ENCODE measurements at places on chromosomes 7 and 10.

DNA sequence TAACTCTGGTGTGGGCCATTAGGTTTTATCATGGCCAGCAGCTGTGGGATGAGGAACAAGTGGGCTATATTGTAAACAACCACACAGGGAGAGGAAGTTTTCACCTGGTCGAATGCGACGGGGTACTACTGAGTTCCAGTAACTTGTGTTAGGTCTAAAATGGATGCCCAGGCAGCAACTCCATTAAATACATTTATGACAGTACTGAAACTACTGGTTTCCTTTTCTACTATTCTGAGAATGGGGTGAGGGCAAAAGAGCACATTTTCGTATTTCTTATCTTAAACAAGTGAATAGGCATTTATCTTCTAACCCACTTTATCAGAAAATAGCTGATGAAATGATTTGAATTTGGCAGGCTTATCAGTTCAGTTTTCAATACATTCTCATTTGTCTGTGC, 109.7 kb downstream of the C1GALT1 start:
- no peak for DNase-seq

- no peak for DNase-seq
Observed at GRCh38 chr10:32104181-32104580, 48.0 kb upstream of the KIF5B start.

DNA sequence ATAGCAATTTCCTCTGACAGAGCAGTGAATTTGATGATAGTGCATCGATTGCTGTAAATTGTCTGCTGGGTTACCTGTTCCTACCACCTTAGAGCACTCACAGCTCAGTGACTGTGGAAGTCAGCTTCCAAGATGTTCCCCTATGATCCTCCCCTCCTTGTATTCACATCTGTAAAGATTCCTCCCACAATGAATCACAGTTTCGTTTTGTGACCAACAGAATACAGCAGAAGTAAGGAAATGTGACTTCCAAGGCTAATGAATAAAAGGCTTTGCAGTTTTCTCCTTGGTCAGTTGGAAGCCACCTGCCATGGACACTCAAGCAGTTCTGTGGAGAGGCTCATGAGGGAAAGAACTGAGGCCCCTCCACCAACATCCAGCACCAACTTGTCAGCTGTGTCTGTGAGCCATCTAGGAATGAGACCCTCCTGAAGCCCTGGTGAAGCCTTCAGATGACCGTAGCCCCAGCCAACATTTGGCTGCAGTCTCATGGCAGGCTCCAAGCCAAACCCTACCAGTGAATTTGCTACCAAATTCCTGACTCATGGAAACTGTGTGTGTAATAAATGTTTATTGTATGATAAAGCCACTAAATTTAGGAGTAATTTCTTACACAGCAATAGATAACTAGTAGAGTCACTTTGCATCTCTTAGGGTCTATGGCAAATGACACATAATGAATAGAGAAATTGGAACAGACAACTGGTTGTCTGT, 309.5 kb upstream of the NPVF start:
- DNase-seq = no peak

DNA sequence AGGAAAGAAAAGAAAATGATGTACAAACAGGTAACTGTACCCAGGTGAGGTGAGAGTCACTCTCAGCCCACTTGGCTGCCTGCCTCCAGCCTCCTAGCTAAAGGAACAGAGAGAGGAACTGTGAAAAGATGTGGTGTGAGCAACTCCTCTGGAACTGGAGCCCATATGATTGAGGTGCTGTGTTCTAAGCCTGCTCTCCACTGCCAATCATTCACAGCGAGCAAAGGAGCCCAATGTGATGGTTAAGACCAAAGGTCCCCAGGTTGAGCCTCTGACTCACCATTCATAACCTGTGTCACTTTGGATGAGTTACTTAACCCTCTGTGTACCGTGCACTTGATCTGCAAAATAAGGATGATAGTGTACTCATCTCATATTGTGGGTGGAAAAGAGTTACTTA, 868.1 kb upstream of the AUTS2 start:
- DNase-seq = no peak

DNA sequence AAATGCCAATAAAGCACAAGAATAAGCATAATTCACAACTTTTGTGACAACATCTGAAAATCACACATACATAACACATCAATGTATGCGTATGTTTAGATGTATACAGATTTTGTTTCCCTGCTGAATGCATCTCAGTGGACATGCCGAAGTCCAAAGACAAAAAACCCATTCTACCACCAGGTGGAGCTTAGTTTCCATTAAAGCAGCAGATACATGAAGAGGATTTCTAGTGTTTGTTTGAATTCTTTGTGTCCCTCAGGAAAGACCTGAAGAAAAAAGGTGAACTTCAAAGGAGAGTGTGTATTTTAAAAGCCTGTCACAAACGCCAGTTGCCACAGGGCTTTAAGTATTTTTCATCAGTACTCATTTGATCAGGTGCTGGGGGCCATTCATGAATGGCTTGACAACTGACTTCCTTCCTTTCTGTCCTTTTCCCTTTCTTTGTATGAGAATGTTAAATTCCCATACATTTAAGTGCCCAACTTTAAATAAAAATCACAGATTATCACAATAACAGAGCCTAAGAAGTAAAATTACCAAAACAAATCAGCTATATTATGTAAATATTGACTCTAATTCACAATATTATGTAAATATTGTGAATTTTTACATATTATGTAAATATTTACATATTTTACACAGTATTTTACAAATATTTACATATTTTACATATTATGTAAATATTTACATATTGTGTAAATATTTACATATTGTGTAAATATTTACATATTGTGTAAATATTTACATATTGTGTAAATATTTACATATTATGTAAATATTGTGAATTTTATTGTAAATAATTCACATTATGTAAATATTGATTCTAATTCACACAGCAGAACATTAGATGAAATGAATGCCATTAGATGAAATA, 343.0 kb downstream of the CRPPA start:
- DNase-seq = no peak

DNA sequence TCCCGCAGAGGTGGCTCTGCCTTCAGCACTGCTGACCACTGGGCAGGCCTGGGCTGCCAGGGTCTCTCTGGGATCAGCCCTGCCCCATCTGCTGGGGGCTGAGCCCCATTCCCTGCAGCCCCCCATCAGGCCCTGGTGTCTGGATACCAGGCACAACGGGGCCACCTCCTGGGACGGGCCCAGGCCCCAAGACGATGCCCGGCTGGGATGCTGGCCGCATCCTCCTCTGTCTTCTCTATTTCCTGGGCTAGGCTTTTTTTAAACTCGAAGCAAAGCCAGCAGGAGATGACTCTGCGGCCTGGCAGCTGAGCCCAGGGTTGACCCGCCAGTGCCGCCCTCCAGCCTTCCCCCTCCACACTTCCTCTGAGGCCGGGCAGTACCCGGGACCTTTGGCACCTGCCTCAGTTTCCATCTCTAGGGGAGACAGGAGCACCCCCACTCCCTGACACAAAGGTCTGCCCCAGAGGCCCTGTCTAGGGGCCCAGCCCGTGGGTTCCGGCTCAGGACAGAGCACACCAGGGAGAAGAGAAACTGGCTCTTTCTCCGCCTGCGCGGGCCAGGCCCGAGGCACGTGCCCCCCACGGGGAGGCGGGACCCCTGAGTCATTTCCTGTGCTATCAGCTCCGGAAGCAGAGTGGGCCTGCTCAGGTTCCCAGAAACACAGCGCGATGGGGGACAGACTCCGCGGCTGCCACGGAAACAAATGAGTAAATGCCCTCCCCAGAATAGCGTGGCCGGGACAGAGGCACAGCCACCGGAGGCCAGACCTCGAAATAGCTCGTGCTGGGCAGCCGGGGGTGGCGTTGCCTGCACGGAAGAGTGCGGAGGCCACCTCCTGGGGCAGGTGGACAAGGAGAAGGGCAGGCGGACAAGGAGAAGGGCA, 84.6 kb upstream of the PDGFA start:
- DNase-seq = peak; percentile 80

DNA sequence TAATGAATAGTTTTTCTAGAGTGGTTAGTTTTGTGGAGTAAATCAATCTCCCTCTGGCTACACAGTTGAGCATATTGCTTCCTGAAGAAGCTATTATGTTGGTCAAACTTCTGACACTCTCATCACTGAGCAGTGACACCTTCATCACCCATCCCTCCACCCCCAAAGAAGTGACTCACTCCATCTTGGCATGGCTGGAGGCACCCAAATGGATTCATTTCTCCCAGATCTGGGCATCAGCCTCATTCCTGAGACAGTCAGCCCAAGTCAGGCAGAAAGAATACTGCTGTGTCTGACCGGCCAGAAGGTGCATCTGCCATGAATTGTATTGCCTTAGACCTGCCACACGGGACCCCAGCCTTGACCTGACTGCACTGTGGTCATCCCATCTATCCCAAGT, 117.0 kb upstream of the HABP2 start:
- no peak for DNase-seq

DNA sequence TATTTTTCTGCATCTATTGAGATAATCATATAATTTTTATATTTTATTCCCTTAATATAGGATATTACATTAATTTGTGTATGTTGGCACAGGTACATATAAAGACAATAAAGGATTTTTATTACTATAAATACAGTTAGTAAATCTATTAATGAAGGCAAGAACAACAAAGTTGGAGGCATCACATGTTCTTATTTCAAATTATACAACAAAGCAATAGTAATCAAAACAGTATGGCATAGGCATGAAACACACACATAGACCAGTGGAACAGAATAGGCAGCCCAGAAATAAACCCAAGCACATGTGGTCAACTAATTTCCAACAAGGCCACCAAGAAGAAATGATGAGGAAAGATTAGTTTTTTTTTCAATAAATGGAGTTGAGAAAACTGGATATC, 11.2 kb downstream of the TFPI2 start:
- no peak for DNase-seq

- peak; percentile 58 for DNase-seq
Observed at GRCh38 chr7:27156508-27156898, at the start of gene HOXA7. HOXA7 (minus strand) TSS chr7:27156675; CDS start chr7:27156545, 130 bp downstream.

DNA sequence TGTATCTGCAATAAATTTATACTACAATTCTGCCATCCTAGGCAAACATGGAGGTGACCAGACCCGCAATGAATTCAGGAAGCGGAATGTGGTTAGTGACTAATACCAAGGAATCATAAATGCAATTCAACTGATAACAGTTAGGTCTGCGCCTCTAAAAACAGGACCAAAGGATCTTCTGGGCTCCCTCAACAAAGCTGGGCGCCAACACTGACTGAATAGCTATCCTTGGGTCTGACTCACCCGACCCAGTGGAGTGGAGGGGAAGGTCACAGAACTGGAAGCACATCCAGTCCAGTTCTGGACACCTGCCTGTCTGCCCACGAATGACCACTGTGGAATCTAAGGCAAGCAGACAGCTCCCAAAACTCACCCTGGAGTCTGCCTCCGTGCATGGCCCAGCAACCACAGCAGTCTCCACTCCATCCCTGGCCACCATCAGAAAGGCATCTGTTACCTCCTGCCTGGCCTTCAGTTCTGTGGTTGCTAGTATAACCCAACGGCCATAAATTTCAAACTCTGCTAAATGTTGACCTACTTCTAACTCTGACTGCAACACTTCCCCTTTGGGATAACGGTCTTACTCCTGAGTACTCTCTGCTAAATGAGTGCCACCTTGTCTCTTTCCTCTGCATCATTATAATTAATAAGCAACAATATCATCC, 43.0 kb upstream of the DLX6 start:
- DNase-seq = no peak

DNA sequence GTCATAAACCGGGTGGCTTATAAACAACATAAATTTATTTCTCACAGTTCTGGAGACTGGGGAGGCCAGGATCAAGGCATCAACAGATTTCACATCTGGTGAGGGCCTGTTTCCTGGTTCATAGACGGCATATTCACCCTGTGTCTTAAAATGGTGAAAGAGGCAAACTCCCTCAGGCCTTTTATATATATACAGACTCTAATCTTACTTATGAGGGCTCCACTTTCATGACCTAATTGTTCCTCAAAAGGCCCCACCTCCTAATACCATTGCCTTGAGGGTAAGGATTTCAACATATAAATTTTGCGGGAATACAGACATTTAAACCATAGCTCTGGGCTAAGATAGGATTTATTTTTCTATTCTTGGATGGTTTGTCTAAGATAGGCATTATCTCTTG, 187.2 kb downstream of the PPP1R3A start:
- no peak for DNase-seq

- no peak for DNase-seq
Observed at GRCh38 chr10:6482737-6483357, 97.2 kb downstream of the PRKCQ start.

GRCh38 chr10:111410740-111411139, 333.9 kb downstream of the ADRA2A start:
- DNase-seq = no peak

DNA sequence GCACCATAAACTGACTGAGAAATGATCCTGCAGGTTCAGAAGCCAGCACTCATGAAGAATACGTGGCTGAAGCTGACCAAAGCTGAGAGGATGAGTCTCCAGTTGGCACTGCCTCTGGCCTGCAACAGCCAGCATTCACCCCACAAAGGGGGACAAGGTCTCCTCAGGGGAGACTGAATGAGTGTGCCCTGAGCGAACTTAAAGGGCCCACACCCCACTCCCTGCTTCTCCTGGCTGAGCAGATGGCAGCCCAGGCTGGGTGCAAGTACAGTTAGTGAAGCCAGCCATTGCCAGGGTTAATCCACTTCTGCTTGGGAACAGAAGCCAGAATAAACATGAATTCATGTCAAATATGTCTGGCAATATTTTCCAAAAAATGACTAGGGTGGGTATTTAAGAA, 98.1 kb downstream of the PPP1R17 start:
- DNase-seq = no peak

DNA sequence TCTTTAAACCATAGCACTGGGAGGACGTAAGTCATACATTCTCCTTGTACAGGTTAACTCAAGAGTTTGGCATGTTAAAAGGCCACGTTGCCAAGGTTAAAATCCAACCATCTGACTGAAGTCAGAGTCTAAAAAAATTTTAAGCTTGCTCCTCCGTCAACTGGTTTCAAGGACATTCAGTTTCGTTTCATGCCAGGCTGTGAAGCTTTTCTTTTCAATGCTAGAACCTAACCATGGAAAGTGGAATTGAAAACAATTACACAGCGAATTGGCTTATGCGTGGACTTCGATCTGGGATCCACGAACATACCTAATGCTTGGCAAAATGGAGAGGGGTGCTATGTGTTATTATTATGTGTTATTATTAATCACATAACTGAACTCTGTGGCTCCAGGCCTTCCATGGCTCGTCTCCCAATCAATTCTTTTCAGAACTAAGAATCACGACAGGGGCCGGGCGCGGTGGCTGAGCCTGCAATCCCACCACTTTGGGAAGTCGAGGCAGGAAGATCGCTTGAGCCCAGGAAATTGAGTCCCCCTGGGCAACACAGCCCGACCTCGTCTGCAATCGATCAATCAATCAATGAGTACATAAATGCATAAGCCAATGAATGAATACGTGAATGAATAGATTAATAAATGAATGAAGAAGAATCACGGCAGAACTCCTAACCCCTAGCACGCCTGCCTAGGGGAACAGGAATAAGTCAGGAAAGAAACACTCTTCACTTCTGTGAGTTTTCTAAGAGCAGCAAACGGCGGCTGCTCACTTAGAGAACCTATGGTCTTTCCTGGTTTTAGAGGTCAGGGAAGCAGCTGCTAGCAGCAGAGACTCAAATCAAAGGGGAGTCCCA, 733 bp upstream of the ARL5B start:
- DNase-seq = no peak

- no peak for DNase-seq
Observed at GRCh38 chr10:9294865-9295264, 1240.4 kb downstream of the GATA3 start.

GRCh38 chr10:124648738-124649137, 95.4 kb downstream of the FAM53B start:
- DNase-seq = peak; percentile 70

- DNase-seq = no peak
Observed at GRCh38 chr10:66538371-66538770, 387.5 kb upstream of the LRRTM3 start.

Measured in thymus (tissue), 14 donors.